ENCODE measurements at places on chromosomes 2 and 18. TPM values are rescaled to one million over a fixed set of nuclear protein-coding genes. Genes with fewer than 3 reads are reported as not detected.

Gene DSG2
- 1.9 TPM for total RNA-seq

Gene ASNSD1
- total RNA-seq = 39.7 TPM

Gene SPATA3
- total RNA-seq = not detected

Gene GKN1
- total RNA-seq = not detected
